Activated CD4-positive, alpha-beta T cell treated with anti-CD3 and anti-CD28 coated beads, Interleukin-10, Interleukin-2, amounts not matched to agents 100 ng/mL and 50 ng/mL, durations not matched to agents 16 hours and 8 hours (primary cell): ENCODE measurements at places on chromosomes 1 and 21.
A peak's percentile ranks its signal among the peaks of the same experiment; 100 is the strongest.

GRCh38 chr1:236284291-236284721 is 2.5 kb upstream of the ERO1B start:
- peak; percentile 85 for DNase-seq

DNA sequence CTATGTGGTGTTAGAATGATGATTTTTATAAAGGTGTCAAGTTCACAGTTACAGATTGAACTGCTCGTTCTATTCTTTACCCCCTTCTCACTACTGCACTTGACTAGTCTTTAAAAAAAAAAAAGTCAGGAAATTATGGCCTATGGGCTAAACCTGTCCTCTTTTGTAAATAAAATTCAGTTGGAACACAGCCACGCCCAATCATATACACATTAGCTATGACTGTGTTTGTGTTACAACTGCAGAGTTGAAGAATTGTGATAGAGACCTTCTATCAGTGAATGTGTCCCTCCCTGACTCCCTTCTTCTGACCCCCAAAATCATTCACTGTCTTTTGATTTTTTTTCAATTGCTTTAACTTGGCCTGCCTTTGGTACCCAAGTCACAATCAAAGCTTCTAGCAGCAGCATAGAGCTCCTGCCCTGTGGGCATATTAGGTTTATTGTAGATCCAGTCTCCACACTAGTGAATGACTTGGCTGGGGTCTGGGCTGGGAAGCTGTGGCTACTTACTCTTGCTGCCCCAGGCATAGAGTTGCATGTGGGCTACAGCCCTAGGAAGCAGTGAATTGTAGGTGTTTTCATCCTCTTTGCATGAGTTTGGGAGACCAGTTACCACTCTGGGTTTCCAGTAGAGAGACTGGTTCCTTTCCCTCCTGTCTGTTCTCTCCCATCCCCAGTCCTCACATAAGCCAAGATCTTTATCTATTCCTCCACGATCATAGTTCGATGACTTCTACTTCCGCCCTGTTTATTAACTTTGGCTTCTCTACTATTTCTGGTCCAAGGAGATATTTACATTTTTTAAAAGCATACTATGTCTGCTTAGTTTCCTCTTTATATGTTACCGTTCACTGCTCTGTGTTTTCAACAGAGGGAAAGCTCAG is 249.9 kb downstream of the FMN2 start:
- DNase-seq: no peak

GRCh38 chr1:10639011-10639774 is 157.3 kb downstream of the CASZ1 start:
- no peak for DNase-seq

GRCh38 chr1:76073481-76073880 is 1.1 kb upstream of the ST6GALNAC3 start:
- DNase-seq: no peak

DNA sequence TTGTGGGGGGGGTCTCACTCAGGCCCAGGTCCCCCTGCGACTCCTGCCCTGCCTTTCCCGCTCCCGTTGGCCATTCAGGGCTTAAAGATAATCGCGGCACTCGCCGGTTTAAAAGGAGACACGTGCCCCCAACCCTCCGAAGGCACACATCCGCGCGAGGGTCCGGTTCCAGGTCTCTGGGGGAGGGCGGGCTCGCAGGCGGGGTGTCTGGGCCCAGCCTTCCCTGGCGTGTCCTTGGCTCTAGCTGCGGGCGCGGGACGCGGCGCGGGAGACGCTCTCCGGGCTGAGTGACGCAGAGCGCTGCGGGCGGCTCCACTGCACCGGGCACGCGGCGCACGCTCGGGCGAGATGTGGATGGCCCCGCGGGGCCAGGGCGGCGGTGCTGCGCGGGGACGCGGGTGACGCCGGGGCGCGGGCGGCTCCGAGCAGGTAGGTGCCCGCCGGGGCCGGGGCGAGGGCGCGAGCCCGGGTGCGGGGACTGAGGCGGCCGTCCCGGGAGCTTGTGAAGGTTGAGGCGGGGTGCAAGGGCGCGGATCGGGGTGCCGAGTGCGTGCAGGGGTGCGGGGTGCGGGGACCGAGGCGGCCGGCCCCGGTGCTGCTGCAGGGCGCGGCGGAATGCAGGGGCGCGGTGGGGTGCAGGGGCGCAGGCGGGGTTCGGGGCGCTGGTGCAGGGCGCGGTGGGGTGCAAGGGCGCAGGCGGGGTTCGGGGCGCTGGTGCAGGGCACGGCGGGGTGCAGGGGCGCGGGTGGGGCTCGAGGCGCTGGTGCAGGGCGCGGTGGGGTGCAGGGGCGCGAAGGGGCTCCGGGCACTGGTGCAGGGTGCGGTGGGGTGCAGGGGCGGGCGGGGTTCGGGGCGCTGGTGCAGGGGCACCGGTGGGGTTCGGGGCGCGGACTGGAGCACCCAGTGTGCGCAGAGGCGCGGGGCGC is 3.3 kb upstream of the TRPM2 start:
- no peak for DNase-seq

- no peak for DNase-seq
Measured at GRCh38 chr1:167344615-167345385, 124.1 kb downstream of the POU2F1 start.

- no peak for DNase-seq
Measured at GRCh38 chr1:103563056-103563455, 8.3 kb upstream of the AMY2B start.

- no peak for DNase-seq
Measured at GRCh38 chr1:28118640-28119307, 30.4 kb upstream of the EYA3 start.

DNA sequence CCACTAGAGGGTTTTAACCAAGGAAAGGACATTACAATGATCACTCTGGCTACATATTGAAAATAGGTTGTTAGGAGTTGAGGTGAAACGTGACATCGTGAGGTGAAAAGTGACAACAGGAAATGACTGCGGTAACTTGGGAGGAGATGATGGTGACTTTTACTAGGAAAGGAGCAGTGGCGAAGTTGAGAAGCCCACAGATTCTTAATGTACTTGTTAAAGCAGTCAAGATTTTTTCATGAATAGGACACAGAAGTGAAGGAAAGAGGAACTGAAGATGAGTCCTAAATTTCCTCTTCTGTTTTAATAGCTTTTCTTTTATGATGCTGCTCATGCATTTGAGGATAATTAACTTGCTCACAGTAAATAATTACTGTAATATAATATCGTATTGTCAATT is 59.5 kb downstream of the OMA1 start:
- peak; percentile 7 for DNase-seq

GRCh38 chr1:61111084-61112004 is 29.0 kb downstream of the NFIA start:
- no peak for DNase-seq

DNA sequence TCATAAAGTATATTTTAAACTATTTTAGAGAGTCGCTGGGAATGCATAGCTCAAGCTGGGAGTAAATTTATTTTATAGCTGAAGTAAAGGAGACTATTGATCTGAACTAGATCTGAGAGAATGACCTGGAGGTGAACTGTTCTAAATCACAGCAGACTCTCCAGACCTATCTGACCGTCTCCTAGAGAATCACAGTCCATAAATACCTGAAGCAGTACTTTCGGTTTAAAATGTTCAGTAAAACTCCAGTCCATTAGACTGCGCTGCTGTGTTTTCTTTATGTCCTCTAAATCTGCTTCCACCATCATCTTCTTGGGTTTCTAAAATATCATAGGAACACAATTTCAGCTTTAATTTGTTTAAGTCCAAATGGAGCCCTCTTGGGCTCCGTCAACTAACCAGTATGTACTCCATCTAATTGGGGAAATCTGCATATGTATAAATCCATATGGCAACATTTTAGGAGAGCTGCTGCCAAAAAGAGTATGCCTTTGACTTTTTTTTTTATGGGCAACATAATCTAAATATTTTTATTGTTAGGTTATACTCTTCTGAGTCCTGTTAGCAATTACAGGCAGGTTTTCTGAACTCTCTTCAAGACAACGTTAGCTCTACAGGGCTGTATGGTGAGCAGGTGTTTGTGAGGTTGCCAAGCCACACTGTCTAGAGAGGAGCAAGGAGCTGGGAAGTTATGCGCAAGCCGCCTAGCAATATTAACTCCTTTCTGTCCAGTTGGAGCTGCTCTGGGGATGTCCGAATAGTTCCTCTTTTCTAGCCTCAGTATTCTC is 111.2 kb downstream of the SPAG17 start:
- DNase-seq: no peak

DNA sequence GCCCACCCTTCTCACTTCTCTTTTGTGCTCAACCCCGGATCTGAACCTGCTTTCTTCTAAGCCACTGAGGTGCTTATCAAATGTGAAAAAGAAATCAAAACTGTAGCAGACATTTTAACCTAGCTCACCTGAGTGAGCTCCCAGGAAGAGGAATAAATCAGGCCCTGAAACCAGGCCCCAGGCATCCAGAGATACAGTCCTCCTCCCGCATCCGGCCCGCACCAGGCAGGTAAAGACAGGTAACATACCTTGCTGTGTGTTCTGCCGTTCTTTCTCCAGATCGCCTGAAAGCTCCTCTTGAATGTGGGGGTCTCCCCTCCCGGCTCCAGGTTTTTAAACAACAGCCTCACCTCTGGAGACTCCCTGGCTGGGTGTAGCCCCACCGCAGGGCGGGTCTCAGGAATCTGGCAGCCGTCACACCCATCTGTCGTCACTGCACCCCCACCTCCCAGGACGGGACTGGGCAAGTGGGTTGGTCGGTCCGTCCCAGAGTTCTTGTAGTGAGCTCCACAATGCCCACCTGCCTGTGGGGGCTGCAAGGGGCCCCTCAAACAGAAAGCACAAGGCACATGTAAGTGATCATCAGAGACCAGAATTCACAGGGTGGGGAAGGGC is at the start of gene LAMB3:
TSS of gene LAMB3 (minus strand) at position 305 of the 615 bp plus-strand sequence. CDS start 1,481 bp downstream, outside the sequence.
- DNase-seq: no peak

- DNase-seq: no peak
Measured at GRCh38 chr1:244768804-244769203, 66.7 kb upstream of the COX20 start.

- DNase-seq: no peak
Measured at GRCh38 chr1:163537809-163538208, 216.1 kb downstream of the NUF2 start.

DNA sequence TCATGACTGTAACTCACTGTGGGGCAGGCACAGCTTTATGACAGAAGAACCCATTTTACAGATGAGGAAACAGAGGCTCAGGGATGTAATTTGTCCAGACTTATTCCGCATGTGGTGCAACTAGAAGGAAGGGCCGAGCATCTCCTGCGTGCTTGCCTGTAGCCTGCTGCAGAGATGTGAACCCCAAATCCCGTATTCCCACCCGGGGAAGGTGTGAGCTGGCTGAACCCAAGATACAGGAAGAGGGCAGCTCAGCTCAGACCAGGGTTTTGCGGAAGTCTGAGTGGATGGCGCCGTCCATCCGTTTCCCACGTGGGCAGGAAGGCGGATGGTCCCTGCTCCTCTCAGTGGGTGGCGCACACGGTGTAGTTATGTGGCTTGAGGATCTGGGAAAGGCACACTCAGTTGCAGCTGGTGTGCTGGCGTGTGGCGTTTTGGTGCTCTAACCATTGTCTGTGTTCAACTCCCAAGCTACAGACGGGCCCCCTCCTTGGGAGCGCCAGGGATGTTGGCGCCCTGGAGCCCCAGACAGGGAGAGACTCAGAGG is 1.2 kb downstream of the CROCC start:
- DNase-seq: no peak

DNA sequence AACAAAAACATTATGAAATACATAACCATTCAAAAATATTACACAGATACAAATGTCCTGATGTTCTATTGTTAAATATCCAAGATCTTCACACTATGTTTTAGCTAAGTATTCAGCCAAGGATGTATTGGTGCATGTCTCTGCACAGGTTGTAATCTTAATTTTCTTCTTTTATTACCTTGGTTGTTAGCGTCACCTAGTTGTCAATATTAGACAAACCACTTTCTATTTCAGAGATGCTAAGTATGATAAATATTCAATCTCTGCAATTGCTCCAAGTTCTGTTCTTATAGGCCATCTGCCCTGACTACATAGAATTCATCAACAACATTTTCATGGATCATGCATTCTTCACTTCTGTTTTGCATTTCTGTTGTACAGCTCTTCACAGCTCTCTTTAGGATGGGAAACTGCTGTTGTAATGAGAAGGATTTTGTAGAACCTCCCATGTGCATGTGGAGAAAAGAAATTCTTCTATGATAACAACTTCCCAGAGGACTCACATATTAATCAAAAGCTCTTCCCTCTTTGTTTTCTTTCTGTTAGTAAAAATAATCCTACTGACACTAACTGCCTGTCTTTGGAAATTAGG is 380.1 kb downstream of the NUF2 start:
- DNase-seq: no peak

DNA sequence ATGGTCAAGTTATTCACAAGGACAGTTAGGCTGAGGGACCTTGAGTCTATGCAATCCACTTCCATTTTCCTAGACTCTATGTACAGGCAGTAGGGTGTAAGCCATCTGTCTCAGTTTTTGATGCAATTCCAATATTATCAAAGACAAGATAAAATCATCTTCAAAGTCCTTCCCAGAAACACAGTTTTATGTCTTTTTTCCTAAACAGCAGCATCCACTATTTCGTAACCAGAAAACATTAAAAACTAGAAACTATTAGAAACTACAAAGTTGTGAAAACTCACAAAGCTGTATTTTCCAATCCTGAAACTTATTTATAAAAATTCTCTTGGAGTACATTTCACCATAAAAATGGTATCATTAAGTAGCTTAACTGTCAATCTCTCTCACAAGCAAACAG is 93.8 kb downstream of the EPS15 start:
- no peak for DNase-seq

- peak; percentile 49 for DNase-seq
Measured at GRCh38 chr1:2230781-2231531, 2.8 kb downstream of the SKI start.

DNA sequence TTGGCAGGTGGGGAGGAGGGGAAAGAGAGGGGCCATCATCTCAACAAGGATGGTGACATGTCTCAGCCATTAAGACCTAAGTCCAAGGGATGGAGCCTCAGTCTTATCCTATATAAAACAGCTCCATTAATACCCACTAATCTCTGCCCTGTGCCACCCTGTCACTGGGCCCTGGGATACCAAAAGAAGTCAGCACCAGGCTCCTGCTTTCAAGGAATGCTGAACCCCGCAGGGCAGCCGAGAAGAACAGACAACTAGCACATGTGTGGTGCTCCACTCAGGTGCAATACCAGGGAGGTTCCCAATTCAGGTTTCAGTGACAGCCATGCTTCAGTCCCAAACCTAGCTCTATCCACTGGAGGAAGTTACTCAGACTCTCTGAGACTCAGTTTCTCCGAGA is 128.4 kb downstream of the GRIK3 start:
- no peak for DNase-seq

DNA sequence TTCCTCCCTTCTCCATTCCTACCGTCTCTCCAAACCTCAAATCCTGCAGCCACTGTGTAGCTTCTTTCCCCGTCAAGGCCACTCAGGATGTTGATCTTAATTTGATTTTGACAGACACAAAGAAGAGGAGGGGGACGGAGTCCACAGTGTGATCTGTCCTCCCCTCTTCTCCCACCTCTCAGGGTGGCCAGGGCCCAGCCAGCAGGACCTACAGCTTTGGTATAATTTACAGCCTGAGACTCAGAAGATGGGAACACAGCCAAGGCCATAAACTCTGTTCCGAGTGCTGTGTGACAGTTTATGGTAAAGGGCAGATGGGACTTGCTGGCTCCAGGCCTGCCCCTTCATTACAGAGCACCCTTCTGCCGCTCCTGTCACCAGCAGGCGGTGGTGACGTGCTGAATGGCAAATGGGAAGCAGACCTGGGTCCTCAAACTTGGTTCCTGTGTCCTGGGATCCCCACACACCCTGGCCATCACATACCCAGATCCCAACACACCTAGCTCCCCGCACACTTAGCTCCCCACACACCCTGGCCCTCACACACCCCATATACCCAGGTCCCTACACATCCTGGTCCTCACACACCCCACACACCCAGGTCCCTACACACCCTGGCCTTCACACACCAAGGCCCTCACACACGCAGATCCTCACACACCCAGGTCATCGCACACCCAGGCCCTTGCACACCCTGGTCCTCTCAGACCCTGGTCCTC is 71.6 kb downstream of the CD2 start:
- no peak for DNase-seq
